ENCODE measurements at places on chromosomes 3 and 15.

DNA sequence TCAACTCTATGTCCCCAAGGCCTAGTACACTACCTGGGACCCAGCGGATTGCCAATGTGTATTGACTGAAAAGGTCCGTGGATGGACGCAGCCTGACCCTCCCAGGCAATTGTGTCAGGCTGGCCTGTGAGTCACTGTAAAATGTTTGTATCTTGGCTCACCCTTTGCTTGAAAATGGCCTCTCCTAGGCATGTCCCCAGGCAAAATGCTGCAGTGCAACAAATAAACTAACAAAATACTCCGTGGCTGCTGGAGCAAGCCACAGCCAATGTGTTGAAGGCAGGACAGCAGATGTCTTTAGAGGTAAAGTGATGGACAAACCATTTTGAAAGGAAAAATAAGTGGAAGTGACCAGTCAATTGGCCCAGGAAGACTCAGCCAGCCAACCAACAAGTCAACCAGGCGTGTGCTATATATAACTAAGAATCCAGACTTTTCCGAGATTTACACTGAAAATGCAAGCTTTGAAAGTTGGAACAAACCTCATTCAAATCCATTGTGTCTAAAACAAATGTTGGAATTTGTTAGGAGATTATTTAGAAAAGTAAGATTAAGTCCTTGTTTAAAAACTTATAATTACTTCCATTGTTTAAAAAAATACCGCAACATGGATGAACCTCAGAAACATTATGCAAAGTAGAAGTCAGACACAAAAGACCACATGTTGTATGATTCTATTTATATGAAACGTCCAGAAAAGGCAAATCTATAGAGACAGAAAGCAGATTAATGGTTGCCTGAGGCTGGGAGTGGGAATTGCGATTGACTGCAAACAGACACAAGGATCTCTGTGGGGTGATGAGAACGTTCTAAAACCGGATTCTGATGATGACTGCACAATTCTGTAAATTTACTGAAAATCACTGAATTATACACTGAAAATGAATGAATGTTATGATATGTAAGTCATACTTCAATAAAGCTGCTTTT is 191.2 kb downstream of the TLE3 start:
- DNase-seq = no peak

- DNase-seq = no peak
These were observed 894 bp downstream of the TUSC2 start for GRCh38 chr3:50327129-50327528.

DNA sequence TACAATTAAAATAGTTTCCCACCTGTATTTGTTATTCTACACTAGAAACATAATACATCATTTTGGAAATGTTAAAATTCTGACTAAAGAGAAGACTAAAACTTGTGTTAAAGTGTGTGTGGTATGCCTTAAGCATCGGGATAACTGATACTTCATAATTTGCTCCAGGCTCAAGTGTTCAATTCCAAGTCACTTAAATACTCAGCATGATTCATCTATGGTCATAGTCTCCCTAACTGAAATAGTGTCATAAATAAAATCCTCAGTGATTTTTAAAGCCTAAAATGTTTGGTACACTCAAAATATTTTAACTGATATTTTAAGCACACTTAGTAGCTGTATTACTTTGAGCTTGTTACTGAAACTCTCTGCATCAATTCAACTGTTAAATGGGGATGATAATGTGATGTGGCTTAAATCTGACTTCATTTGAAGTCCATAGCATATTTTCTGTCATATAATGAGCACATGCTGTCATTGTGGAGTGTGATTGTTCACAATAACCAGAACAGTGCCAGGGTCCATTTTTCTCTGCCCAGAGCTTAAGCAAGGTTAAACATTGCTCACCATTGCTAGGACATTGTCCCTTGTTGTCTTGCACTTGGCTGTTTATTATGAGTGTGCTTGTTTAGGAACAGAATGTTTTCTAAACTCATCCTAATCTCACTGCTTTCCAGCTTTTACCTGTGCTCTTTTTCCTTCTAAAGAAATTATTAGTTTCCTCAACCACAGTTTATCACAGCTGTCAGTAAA is 122.2 kb downstream of the KLHL25 start:
- no peak for DNase-seq

DNA sequence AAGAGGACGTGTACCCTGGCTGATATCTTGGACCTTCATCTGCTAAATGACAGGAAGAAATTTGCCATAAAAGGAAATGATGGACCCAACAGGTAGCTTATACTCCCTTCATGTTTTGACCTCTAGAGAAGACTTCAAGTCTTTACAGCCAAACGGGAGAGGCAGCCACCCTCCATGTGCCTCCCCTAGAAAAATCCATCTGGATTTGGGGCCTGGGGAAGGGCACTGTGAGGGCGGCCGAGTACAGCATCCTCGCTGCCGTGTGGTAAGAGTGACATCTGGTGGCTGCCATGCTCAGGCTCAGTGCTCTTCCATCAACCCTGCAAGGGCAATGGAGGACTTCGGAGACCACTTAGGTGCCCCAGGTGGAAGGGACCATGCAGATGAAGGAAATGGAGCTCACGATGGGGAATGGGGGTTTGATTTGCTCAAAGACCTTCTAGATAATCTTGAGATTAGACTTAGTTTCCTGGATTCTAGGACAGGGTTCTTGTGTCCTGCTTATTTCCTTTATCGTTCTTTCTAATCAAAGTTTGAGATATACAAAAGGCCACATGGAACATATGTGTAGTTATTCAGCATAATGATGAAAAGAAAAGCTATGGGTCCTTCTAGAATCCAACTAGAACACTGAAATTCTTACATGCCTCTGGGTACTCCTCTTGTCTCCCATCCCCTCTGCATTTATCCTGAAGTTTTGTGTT is 44.4 kb downstream of the AQP9 start:
- no peak for DNase-seq

- no peak for DNase-seq
These were observed 186.6 kb downstream of the TIGIT start for GRCh38 chr3:114480442-114480841.

- no peak for DNase-seq
These were observed 19.5 kb downstream of the BMF start for GRCh38 chr15:40088929-40089755.

DNA sequence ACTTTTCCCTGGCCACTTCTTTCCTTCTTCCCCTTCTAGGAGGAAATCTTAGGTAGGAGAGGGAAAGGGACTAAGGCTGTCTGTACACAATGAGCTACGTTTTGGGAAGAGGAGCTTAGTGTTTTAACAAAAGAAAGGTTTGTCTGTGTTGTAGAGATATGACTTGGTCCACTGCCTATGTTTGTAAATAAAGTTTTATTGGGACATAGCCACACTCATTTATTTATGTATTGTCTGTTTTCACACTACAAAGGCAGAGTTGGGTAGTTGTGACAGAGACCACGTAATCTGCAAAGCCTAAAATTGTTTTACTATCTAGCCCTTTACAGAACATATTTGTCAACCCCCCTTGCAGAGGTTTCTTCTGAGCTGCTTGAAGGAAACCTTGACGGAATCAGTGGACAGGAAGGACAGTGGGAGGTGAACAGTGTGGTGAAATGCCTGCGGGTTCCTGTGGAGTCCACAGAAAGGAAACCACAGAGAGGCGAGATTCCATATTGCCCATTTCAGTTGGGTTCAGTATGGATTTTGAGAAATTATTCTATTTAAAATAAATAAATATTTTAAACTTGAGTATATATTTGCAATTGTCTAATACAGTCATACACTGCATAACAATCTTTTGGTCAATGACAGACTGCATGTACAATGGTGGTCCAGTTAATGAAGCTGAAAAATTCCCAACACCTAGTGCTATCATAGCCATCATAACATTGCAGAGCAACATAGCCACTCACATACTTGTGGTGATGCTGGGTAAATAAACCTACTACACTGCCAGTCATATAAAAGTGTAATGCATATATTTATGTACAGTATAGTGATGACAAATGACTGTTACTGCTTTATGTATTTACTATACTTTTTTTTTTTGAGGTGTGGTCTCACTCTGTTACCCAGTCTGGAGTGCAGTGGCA is 157.9 kb upstream of the NUDT16 start:
- no peak for DNase-seq

Data from stimulated activated CD8-positive, alpha-beta memory T cell treated with anti-CD3 and anti-CD28 coated beads, Interleukin-7, amount 100 ng/mL, for 1 hour (primary cell).